Activated CD8-positive, alpha-beta memory T cell treated with anti-CD3 and anti-CD28 coated beads for 1 hour (primary cell): ENCODE measurements at places on chromosomes 12 and 14.

DNA sequence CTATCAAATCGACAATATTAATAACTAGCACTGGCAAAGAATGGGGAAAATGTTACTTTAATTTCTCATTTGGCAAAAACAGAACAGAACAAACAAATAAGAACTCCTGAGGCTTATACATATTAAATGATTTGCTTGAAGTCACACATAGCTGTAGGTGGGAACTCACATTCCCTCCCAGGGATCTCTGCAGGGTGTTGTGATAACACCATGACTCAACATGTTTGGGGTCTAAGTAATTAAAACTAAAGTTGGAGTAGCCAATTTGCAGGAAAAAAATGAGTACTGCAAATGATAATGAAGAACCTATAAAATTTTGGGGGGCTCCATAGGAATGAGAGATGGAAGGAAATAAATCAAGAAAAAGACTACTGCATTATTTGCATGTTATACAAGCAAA lies 27.5 kb downstream of the UNC79 start:
- no peak for DNase-seq

DNA sequence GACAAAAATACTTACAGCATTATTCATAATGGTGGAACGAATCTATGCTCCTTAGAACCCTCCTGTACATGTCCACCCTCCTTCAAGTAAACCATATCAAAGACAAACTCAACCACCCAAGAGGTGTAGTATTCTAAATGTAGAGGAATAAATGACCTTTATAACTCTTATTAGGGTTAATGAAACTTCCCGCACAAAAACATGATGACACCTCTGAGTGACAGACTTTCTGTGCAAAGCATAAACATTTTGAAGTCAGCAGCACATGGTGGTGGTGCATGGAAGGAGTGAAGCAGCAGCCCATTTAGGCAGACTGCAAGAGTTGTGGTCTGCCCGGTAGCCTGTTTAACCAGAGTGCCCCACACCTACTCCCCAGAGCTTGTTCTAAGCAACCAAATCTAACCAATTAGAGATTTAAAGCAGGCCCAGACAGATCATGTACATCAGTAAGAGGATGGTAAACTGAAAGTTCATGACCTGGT lies 615 bp upstream of the ASB8 start:
- DNase-seq, result no peak

DNA sequence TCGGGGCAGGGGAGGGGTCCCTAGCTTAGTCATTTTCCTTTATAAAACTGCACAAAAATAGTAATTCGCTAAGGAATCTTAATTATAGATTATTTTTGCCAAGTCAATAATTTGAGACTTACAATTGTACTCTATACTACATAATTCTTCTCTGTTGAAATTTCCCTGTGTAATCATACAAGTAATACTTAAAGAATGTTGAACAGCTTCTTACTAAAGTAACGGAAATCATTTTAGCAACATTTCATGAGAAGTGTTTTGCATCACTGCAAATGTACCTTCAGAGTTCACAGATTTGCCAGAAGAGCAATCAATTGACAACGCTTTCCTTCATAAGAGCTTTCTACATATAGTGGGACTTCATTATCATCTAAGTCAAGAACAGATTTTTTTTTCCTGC lies 7.9 kb upstream of the GNG2 start:
- no peak for DNase-seq

DNA sequence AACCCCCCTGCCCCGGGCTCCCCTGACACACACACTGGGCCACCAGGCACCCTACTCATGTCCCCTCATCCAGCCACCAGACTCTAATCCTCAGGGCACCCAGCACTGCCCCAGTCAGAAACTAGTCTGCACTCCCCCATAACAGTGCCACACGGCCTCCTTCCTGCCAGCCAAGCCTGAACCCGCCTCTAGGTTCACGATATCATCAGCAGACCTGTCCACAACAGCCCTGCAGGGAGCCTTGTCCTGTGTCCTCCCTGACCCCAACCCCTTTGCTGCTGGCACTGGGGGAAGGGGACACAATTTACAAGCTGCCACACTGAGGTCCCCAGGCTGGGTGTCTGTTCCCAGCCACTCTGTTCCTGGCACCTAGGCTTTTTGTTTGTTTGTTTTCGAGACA lies 33.6 kb downstream of the LTBP2 start:
- no peak for DNase-seq

DNA sequence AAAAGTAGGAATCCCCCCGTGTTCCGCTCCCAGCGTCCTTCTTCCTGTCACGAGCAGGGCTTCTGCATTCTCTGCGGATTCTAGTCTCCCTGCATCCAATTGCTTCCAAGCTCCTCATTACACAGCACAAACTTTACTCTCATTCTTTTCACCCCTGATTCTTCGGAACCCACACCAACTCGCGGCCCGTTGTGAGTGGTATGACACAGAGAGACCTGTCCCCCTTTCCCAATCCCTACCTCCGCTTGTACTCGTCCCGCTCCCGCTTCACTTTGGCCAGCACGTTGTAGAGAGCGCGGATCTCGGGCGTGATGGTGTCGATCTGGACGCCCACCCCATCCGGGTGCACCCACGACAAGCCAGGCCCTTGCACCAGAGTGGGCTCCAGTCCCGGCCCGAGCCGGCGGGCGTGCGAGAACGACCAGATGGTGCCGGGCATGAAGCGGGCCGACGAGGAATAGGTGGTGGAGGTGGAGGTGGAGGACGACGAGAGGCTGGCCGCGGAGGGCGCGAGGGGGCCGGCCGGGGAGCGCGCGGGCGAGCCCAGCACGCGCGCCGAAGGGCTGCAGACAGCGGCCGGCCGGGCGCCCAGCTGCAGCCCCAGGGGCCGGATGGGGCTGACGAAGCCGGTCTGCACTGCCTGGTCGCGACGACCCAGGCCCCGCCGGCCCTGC lies 687 bp downstream of the IFFO1 start:
- no peak for DNase-seq

DNA sequence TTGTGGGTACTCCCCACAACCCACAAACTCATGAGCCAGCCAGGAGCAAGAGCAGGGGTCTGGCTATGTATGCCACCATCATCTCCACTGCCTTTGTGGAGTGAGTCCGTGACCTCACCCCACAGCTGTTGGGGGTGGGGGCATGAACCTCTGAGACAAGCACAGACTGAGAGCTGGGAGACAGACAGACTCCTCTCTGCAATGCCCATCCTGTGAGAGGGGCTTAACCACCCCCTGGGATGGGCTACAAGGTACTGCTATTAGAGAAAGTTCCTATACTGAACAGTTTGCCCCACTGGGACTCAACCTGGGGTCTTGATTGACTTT lies 84.5 kb downstream of the PITPNM2 start:
- no peak for DNase-seq

DNA sequence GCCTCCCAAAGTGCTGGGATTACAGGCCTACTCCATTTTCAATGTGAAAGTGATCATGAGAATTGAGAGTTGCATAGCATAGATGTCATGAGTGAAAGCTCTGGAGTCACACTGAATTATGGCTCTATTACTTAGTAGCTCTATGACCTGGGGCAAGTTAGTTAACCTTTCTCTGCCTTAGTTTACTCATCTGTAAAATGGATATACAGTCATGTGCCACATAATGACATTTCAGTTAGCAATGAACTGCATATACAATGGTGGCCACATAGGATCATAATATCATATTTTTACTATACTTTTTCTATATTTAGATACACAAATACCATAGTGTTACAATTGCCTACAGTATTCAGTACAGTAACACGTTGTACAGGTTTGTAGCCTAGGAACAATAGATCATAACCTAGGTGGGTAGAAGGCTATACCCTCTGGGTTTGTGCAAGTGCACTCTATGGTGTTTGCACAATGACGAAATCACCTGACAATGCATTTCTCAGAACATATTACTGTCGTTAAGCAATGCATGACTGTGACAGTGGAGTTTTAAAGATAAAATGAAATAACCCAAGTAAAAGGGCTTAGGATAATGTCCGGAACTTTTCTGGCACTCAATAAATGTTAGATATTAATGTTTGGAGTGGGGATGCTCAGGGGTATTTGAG lies 53.1 kb downstream of the ZFYVE26 start:
- DNase-seq, result no peak

DNA sequence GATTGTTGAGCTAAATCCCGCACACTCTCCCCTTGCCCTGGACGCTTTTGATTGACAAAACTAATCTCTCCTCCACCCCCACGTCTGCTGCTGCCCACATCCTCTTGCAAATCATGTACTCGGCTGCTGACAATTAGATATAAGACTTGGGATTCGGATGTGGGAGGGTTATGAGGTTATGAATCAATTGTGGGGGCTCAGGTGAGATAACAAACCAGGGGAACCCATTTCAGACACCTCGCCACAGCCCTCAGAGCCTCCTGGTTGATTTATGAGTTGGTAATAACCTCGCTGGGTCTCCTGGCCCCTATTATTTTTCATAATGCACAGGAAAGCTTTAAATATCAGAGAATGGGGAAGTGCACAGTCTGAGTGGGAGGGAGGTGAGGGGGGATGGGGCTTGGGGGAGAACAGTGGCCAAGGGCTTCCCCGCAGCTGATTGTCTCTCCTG lies 449.9 kb downstream of the DPF3 start:
- no peak for DNase-seq

- DNase-seq, result no peak
These were observed 435.2 kb upstream of the DCN start for GRCh38 chr12:91617818-91618217.

- no peak for DNase-seq
These were observed 179.3 kb downstream of the PCNX1 start for GRCh38 chr14:71086567-71086966.

DNA sequence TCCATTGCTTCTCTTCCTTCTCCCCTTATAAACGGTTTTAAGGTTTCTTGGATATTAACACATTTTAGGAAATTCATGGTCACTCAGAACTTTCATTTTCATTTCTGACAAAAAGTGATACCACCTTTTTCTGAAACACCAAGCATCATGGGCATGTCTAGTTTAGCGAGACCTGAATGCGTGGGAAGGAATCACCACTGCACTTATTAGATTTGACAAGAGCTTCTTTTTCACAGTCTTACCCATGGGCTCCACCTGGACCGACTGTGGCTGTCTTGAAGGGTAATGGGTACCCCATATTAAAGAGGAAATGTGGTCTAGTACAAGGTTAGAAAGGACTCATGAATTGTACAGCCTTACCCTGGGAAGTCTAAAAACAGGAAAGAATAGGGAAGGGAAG lies 95.4 kb downstream of the KCNK10 start:
- DNase-seq, result no peak

- no peak for DNase-seq
These were observed 201.9 kb upstream of the RBM19 start for GRCh38 chr12:114168061-114168460.

DNA sequence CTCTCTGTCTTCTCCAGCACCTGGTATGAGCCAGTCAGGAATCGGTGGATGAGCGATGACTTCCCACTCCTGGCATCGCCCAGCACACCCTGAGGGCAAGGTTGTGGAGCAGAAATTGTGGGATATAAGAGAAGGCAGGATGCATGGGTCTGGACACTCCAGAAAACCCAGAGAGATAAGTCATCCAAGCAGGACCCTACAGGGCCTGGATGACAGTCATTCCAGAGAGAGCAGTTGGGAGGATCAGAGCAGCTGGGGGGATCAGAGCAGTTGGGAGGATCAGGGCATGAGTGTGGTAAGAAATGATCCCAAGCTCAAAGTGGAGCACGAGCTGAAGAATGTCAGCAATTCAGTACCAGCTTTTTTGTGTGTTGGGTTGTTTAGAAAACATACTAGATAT lies 4.0 kb downstream of the AGAP2 start:
- DNase-seq, result no peak

- no peak for DNase-seq
These were observed 343.4 kb downstream of the ADAMTS20 start for GRCh38 chr12:43208627-43209026.

GRCh38 chr14:73250781-73251500 lies 13.6 kb downstream of the PAPLN start:
- no peak for DNase-seq

DNA sequence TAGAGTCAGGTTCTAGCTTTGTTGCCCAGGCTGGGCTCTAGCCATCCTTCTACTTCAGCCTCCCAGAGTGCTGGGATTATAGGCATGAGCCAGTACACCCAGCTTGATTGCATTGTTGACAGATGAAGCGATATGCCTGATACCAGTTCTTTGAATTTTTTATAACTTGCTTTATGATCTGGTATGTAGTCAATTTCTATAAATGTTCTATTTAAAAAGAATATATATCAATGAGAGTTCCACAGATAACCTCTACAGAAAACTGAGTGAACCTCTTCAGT lies 99.8 kb downstream of the DIP2B start:
- DNase-seq, result no peak

DNA sequence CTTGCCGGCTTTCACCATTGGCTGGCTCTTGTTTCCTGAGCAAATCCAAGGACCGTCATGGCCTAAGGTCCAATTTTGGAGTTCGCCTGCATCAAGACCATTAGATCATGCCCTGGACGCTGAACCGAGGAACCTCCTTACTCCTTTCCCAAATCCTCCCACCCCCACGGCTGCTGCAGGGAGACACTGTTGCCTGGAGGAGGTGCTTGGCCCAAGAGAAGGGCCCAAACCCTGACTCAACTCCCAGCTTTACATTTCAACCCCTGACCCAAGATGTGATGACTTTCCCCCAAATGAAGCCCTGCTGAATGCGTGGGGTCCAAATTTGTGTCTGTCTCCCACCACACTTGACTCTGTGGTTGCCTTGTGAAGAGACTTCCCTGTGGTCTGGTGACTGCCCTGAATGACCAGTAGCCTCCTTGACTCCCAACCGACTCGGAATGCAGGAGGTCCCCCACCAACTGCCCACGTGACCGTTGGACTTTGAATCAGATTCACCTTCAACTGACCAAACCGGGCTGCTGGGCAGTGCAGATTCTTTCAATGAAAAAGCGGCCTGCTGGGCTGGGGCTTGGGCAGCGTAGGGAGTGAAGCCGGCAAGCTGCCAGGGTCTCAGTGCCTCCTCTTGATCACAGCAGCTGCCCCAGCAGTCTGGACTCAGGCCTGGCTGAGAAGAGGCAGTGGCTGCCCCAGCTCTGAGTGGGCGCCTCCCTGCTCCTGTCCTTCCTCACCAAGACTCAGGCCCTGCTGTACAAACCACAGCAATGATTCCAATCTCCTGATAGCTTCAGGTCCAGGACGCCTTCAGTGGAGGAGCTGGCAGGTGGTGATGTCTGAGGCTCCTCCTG lies 46.7 kb upstream of the OASL start:
- no peak for DNase-seq

GRCh38 chr12:21942377-21942703 lies 1.1 kb upstream of the ABCC9 start:
- no peak for DNase-seq

- no peak for DNase-seq
These were observed 1.2 kb downstream of the TAPBPL start for GRCh38 chr12:6452944-6453630.

DNA sequence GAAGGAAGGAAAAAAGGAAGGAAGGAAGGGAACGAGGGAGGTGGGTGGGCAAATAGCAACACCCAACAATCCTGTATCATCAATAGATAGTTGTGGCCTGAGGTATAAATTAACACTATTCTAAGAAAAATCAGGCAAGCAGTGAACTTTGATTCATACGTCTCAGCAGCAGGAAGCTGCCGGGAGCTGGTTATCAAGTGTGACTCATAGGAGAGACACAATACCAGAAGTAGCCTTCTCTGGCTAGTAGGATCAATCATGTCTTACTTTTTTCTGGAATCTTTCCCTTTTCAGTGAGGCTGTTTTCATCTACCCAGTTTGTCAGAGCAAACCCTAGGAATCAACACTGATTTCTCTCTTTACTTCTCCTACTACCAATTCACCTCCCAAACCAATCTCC lies 780.5 kb downstream of the NRXN3 start:
- no peak for DNase-seq
